Psoas muscle (tissue), 8 donors: ENCODE measurements at places on chromosomes 5 and 9. TPM values are rescaled to one million over a fixed set of nuclear protein-coding genes. Genes with fewer than 3 reads are reported as not detected.

DNA sequence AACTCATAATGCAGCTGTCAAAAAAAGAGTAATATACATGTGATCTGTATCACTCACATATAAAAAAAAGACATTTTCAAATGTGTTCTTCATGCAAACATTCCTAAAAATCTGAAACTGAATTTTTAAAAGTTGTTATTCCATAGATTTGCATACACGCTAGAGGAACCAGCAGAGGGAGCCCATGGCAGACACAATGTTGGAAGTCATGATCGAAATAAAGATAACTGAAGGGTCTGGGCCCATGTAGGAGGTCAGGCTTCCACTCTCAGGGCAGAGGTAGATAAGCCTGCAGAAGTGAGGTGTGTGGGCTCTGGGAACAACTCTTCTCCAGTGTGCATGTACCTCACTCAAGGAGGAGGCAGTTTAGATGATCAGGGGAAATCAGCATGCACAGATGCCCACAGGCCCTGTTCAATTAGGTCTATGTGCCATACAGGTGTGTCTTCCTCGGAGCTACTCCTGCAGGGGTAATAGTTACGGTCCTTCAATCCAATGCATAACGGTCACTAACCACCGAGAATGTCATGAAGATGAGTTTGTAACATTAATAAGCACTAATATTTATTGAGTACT, 208.6 kb downstream of the EPB41L4A start:
- DNase-seq = no peak

- no peak for DNase-seq
Measured at GRCh38 chr5:15574806-15575325, 74.9 kb downstream of the FBXL7 start.

DNA sequence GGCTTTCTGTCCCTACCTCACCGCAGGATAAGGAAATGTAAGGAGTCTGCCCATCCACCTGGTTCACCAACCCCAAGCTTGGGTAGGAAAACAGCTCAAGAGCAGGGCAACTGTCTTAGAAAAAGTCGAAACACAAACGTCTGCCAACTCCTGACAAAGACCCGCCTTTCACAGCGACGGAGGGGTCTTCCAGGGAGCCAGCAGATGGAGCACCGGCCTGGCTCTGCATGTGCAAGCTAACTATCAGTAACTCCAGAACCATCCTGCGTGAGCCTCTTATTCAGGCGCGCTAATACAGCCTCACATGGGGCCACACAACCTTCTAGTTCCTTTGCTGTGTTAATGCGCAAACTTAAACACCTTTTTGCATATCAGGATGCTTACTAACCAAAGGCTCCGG, 26.9 kb downstream of the CAMSAP1 start:
- DNase-seq = no peak

DNA sequence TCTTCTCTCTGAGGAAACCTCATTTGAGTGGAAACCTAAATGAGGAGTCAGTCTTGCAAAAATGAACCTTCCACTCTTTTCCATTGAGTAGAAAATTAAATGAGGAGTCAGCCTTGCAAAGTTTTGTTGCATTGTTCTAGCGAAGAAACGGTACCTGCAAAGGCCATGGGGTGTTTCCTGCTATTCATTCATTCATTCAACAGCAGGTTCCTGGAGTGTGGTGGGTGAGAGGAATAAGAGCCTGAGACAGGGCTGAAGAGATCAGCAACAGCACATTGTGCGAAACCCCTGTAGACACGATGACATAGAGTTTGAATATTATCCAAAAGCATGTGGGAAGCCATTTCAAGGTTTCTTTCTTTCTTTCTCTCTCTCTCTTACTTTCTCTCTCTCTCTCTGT, 14.6 kb upstream of the SETX start:
- DNase-seq = no peak

GCNT4 gene
- total RNA-seq = 1.4 TPM

- DNase-seq = no peak
Measured at GRCh38 chr9:124345063-124345462, 70.2 kb downstream of the PSMB7 start.

JAKMIP2 gene
- 0.02 TPM for total RNA-seq

DNA sequence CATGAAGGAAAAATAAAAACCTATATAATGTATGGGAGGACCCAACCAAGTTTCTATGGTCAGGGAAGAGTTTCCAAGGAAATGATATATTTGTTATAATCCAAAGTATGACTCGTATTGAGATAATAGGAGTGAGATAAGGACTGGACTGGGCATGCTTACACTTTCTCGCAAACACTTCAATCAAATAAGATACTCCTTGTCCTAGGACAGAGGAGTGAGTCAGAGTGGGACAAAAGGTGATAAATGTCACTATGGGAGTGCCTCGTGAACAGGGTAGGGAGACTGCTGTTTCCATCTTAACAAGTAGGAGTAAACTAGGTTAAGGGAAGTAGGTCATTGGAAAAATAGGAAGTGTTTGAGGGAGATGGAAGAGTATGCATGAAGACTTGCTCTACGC, 47.2 kb downstream of the MACIR start:
- DNase-seq = no peak

DNA sequence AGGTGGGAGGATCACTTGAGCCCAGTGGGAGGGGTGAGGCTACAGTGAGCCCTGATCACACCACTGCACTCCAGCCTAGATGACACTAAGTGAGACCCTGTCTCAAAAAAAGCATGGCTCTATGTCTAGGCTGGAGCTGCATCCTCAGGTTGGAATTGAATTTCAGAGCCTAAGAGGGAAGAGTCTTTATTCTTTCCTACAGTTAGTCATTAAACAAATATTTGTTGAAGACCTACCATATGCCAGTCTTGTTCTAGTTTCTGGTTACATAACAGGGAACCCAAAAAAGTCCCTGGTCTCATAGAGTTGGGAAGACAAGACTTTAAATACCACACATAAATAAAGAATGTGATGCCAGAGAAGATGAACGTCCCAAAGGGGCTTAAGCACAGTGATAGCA, 6.9 kb upstream of the GRPEL2 start:
- no peak for DNase-seq

- no peak for DNase-seq
Measured at GRCh38 chr5:77211691-77212047, 1.2 kb downstream of the PDE8B start.
